NCI-H1930 (cell line): ENCODE measurements at places on chromosomes 13 and 19.

DNA sequence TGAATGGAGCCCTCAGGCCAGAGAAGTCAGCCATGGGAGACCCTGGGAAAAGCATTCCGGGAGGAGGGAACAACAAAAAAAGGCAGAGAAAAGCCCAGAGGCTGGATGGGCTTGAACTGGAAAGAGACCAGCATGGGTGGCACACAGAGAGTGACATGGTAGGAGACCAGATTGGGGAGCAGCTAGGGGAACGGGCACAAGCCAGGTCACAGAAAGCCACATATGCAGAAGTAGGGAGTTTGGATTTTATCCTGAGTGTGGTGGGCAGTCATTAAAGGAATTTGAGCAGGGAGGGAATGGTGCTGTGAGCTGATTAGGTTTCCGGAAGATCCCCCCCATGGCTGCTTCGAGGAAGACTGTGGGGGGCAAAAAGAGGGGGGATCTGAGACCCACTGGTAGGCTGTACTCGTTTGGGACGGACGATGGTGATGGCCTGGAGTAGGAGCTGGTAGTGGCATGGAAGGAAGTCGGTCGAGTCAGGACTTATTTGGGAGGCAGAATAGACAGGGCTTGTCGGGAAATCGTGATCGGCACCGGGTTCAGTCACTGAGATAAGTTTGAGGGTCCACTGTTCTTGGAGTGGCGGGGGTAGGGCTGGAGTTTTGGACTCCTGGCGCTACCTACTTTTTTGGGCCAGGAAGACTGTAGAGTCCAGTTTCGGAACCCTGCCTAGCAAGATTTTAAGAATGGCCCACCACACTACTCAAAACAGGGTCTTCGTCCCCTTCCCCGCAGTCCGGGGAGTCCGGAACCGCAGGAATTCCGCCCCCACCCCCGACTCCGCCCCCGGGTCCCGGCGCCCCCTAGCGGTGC is 949 bp downstream of the SERTAD1 start:
- DNase-seq, result no peak

DNA sequence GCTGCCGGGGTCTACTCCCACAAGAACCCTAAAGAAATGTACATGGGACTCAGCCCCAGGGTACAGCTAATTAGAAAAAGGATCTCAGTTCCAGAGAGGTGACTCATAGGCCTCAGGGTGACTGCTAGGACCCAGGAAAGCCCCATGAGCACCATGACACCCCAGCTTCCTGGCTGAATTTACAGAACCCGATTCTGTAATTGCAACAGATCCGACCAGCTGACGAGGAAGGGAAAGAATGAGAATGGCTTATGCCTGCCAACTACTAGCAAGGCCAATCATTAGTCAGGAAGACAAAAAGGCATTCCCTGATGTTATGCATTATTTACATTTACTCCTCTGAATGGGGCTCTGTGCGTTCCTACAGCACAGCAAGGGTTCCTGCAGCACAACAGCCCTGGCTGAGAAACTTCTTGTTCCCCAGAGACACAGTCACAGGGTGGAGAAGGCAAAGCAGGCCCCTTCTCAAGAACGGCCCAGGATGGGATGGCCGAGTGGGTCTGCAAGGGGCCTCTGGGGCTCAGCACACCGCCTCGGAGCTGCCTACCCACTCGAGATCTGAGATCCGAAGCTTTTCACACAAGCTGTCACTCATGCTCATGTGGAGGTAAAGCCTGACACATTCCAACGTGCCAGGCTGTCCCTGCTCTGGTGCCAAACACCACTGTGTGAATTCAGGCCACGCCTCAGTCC is 27.2 kb downstream of the PBX4 start:
- no peak for DNase-seq

- DNase-seq, result no peak
These were observed 68.2 kb downstream of the ARHGAP35 start for GRCh38 chr19:46928951-46929350.

DNA sequence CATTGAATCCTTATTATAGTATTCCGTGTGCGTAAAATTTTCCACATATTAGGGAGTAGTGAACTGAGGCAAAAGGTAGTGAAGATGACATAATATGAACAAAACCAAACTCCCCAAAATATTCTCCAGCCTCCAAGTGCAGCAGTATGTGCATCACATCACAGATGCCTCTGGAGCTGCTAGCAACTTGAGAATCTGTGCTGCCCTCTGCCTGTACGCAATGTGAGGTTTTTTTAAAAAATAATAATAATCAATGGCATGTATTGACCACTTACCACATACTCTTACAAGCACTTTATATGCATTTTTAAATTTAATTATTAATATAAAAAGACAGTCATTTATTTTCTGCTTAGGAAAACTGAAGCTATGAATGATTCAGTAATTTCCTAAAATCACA is 583.0 kb upstream of the SPRY2 start:
- DNase-seq, result no peak

DNA sequence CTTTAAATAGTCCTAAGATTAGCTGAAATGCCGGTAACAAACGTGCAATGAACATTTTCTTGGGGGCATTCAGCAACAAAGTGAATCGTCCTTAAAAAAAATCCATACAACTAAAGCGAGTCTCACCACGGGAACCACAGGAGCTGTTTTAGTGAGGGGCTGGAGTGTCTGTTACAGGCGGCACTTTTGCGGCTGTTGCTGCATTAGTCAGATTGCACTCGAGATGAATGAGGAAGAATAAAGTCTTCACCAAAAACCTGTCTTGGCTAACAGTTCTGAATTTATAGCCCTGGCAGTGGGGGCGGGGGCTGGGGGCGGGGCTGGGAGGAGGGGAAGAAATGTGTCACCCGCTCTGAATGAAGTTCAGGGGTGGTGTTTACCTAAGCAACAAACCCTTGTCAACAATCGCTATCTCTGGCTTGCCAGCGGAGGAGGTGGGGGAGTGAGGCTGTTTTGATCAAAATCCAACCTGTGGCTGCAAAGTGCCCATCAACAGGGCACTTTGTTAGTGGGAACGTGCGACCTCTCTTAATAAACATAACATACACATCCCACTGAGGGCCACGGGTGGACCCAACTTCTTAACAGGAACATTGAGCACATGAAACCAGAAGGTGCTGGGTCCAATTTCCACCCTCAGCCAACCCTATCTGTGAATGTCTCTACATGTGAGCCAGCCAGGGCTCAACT is 44.5 kb downstream of the RFX2 start:
- DNase-seq, result no peak

- no peak for DNase-seq
These were observed 1238.9 kb downstream of the UQCRFS1 start for GRCh38 chr19:27974082-27974513.

- DNase-seq, result peak; percentile 64
These were observed 160.5 kb downstream of the TEX29 start for GRCh38 chr13:111480976-111481375.

- DNase-seq, result no peak
These were observed 1237.4 kb downstream of the UQCRFS1 start for GRCh38 chr19:27975419-27976005.

DNA sequence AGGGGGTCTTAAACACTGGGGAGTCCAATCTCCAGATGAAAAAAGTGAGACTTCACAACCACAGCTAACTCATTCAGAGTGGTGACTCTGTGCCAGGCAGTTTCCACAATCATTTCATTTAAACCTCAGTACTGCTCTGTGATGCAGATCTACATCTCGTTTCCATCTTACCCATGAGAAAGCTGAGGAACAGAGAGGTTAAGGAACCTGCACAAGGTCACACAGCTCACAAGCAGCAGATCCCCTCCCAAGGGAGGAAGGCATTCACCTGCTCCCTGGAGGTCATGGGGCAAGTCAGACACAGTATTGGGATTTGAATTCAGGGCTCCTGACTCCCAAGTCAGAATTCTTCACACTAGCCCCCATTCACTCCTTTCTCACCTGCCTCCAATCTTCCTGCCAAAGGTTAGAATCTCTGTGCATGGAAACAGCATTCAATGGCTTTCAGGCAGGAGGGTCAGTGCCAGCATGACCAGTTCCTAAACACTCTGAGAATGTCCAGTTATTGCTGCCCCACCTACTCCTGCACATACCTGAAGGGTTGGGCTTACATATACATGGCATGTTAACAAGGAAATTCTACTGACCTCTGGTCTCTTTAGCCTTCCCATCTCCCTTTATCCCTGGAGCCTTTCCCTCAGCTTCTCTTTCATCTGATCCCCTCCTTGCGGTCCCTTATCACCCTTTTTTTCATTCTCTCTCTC is 1.9 kb downstream of the CABP5 start:
- DNase-seq, result no peak

- no peak for DNase-seq
These were observed 19.7 kb downstream of the PNPLA6 start for GRCh38 chr19:7554990-7555864.

DNA sequence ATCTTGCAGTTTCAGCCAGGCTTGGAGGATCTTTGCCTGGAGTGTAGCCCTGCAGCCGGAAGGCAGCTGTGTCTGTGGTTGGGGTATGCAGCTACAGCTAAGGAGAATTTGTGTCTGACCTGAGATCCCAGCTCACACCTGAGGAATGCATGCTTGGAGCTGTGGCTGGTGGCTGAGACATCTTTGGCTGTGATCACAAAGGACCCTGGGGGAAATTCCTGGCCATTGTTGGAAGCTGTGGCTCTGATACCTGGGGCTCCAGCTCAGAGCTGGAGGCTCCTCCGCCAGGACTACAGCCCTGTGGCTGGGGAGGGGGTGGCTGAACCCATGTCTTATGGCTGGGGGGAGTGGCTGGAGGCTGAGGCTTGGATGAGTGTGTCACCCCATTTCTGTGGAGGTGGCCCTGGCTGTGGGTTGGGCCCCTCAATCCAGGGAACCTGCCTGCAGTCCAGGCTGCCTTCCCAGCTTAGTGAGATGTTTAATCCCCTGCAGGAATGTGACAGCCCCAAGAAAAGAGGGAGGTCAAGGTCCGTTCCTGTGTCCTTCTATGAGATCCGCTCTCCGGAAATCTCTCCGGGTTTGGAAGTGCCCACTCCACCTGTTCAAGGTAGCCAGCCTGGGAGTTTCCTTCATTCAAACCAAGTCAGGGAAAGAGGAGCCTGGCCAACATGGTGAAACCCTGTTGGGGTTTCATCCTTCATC is 27.6 kb downstream of the ARHGEF18 start:
- no peak for DNase-seq

- no peak for DNase-seq
These were observed 9.9 kb downstream of the SLC6A16 start for GRCh38 chr19:49315111-49315510.

GRCh38 chr19:36986601-36987000 is 70.5 kb downstream of the ZNF568 start:
- DNase-seq, result no peak

- no peak for DNase-seq
These were observed 199.8 kb downstream of the COG6 start for GRCh38 chr13:39855236-39855635.

GRCh38 chr13:52195401-52195837 is 36.0 kb upstream of the NEK3 start:
- no peak for DNase-seq

DNA sequence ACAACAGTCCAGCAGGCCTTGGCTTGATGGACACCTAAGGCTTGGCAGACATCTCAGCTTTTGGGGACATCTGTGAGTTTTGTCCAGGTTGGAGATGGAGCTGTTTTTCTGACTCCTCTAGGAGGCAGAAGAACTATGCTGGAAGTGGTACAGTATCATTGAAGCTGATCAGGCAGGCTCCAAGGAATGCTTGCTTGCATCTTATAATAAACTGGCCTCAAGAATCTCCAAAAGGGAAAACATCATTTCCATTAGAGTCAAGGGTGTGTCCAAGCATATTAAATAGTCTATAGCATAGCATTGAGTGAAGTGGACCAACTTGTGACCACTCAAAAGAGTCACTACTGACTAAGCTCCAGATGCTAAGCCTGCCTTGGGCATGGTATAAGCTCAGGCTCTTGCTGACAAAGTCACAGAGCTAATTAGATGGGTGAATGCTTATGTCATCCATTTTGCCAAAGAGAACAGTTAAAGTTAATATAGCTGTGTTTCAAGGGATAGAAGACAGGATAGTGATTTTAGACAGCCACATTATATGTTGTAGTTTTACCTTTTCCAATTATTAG is 216.0 kb downstream of the DNAJC15 start:
- DNase-seq, result no peak

DNA sequence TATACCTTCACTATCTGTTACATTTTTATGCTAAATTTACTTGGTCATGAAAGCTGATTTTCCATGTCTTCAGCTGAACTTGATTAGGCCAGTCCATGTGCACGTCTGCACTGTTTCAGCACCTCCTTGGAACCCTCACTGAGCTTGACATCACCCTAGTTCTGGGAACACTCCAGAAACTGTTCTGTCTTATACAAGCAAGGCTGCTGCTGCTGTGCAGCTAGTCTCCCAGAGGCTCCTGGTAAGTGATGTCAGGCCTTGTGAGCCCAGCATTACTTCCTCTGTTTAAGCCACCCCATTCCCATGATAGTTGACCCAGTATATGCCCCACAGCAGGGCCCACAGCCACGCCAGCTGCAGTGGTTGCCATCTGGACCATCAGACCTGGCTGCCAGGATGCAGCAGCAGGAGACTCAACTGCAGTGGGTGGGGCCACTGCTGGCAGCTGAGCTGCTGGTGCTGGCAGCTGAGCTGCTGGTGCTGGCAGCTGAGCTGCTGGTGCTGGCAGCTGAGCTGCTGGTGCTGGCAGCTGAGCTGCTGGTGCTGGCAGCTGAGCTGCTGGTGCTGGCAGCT is 90.5 kb upstream of the AKAP11 start:
- DNase-seq, result no peak

DNA sequence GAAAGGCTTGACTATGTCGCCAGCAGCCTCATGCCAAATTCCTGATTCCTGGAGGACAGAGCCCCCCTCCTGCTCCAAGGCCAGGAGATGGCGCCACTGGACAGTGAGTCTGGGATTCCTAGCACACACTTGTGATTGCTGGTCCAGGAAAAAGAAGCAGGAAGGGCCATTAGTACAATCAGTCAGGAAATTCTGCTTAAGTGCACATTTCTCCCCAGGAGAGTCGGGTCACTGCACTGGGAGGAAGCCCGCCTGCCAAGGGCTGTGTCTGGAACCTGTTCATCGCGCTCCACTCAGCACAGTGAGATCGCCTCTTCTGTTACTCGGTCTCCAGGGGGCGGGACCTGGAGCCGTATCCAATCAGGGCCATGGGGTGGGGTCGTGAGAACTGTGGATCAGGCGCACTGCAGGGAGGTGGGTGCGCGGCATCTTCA is 65.1 kb downstream of the ZNF823 start:
- peak; percentile 51 for DNase-seq

GRCh38 chr13:106522112-106522705 is 13.3 kb downstream of the EFNB2 start:
- DNase-seq, result no peak

DNA sequence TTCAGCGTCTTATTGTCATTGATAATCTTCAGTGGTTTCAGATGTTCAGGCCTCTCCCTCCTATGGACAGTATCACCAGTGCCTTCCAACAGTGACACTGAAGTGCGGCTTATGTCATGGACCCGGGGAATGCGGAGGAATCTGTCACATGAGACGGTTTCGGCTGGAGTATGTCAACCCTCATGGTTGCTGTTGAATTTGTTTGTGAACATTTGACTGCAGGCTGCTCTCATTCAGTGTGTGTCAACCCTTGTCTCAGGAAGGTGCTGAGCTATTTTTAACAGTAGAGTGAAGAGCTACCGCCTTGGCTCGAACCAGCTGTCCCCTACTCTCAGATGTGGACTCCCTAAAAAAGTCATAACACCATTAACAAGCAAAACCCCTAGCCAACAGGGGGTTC is 138.8 kb upstream of the RNF113B start:
- no peak for DNase-seq
